ENCODE measurements at places on chromosomes 7 and 10.

- DNase-seq: no peak
Observed at GRCh38 chr10:34507217-34507616, 307.9 kb downstream of the PARD3 start.

DNA sequence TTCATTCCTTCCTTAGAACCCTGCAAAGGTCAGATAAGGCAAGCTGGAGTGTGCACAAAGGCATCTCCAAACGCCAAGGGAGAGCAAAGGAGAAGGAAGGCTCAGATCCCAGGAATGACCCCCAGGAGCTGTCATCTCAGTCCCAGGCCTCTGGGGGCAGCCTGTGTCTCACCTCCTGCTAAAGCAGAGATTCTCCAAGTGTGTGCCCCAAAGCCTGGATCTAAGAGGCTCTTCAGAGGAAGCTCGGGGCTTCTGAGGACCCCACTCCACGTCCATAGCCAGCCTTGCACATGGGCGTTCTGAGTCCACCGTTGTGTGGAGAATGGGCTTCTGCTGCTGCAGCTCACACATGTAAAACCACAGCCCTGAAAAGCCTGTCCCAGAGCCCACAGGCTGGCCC, 5.1 kb upstream of the GRID1 start:
- no peak for DNase-seq

GRCh38 chr7:139523199-139523941, at the start of gene CLEC2L:
Gene CLEC2L, plus strand, starts transcription at chr7:139523685. Its CDS starts 243 bp downstream, at chr7:139523928.
- DNase-seq: no peak

- no peak for DNase-seq
Observed at GRCh38 chr7:24885305-24885704, 94.7 kb downstream of the OSBPL3 start.

GRCh38 chr7:135673360-135673706, 11.0 kb downstream of the STMP1 start:
- DNase-seq: no peak

DNA sequence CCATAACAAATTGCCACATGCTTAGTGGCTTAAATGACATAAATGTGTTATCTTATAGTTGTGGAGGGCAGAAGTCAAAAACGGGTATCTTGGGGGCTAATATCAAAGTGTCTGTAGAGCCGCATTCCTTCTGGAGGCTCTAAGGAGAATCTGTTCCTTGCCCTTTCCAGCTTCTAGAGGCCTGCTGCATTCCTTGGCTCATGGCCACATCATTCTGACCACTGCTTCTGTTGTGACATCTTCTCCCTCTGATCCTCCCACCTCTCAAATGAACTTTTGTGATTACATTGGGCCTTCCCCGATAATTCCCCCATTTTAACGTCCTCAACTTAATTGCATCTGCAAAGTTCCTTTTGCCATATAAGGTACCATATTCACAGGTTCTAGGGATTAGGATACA, 76.1 kb downstream of the CYP26A1 start:
- DNase-seq: no peak

DNA sequence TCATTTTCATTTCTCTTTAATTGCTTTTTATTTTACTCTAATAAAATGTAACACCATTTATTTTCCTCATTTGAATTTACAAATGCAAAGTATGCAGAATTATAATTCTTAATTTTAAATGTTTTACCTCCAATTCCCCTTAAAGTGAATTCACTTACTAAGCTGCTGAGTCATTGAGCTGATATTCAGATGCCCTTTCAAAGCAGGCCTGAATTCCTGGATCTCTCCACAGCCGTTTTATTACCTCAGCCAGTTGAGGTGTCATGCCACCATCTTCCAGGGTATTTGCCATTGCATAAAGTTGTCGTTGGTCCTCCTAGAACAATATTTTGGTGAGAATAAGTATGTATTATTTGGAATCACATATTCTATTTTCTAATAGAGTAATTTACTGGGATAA, 33.2 kb downstream of the GNAT3 start:
- no peak for DNase-seq

- peak; percentile 17 for DNase-seq
Observed at GRCh38 chr7:129351320-129351719, 82.9 kb upstream of the STRIP2 start.

GRCh38 chr10:63133821-63134557, 861 bp downstream of the NRBF2 start:
- DNase-seq: peak; percentile 29

GRCh38 chr10:11551916-11552602, 59.4 kb downstream of the USP6NL start:
- DNase-seq: no peak

DNA sequence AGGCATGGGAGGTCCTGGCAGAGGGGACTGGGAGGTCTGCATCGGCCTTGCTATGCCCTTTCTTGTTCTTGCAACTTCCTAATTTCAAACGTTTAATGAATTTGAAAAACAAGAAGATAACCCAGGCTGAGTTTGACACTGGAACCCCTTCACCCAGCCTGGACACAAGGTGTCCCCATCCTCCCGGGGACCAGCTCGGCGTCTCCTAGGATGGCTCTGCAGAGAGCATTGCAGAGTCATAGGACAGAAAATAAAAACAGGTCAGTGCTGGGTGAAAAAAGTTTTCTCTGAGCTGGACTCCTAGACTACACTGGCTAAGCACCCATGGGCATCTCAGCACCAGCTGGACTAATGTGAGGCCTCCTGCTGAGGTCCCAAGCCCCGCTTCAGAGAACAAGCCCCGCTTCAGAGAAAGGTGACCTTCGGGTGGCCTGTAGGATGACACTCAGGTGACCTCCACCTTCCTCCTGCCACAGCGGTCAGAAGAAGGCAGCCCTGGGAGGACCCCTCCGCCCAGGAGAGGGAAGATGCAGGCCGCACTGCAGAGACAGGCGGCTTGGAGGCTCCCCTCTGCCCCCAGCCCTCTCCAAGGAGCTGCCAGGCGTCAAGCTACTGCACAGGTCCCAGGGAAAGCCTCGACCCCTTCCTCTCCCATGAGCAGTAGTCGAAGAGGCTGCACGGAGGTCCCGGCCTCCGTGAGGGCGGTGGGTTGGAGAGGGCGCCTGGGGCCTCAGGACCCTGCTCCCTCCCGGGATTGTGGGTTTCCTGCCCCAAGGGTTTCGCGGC, 9.3 kb upstream of the UNCX start:
- no peak for DNase-seq

DNA sequence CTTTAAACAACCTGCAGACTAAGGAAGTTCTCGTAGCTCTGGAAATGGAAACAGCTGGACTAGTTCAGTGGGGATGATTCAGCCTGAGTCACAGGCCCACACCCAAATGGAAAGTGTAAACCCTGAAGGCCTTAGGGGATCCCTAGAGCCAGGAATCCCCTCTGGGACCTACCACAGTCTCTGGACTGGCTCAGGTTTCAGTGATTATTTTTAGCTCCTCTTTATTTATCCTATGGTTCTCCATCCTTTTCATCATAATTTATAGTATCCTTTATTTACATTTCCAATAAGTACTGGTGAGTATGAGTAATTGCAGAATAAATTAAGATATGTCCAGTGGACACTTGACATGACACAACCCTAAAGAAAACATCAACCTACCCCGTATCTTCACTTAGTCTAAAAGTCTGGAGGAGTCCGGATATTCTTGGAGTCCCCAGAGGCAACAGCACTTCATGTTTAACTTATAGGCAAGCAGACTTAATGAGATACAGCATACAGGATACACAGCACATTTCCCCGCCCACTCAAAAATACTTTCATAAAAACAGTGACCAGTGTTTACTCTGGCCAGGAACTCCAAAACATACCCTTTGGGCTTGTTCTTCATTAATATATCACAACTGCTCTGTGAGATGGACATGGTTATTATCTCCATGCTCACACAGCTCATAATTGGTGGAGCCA, 28.4 kb upstream of the SEMA3E start:
- DNase-seq: no peak

DNA sequence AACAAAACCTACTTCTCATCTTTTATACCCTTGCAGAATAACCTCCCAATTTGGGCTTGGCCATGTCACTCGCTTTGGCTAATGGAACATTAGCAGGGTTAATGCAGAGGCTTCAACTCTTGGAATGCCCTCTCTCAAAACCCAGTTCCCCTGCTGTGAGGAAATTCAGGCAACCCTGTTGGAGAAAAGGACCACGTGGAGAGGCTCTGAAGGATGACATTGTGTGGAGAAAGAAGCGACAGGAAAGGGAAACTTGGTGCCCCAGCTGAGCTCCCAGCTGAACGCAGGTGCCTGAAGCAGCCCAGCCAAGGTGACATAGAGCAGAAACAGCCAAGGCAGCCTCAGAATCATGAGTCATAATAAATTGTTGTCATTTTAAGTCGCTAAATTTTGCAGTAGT, 214.2 kb upstream of the GHITM start:
- DNase-seq: no peak

GRCh38 chr7:36726806-36727503, 2.7 kb upstream of the AOAH start:
- no peak for DNase-seq

DNA sequence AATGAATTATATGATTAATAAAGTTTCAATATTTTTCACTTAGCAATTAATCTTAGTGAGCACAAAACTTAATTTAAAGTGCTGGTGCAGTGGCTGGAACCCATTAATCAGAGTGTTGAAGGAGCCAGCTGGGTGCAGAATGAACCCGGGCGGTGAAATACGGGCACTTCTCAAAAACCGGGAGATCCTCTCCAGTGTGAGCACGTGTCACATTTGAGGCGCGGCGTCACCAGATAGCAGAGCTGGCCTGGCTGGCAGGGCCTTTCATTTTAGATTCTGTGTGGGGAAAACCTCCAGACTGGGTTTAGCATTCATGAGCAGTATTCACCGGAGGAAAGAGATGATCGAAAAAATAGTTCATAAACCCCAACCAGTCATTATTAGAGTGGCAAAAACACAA, 34.5 kb upstream of the CTBP2 start:
- no peak for DNase-seq

GRCh38 chr7:121761399-121761798, 111.6 kb upstream of the PTPRZ1 start:
- DNase-seq: no peak

DNA sequence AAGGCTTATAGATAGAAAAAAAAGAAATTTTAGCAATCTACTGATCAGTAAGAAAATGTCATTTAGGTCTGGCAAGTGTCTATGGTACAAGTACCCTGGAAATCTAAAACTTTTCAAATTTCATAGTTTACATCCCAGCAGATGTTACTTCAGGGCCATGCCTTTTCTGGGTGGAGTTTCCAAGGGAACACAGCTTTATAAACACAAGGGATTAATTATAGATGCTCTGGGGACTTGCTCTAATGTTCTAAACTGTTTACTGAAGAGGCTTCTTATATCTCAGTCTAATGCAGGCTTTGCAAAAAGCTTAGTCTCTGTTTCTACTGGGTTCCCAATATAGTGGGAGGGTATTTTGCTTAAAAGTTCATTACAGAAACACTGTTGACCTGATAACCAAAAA, 3.1 kb downstream of the CD36 start:
- no peak for DNase-seq

DNA sequence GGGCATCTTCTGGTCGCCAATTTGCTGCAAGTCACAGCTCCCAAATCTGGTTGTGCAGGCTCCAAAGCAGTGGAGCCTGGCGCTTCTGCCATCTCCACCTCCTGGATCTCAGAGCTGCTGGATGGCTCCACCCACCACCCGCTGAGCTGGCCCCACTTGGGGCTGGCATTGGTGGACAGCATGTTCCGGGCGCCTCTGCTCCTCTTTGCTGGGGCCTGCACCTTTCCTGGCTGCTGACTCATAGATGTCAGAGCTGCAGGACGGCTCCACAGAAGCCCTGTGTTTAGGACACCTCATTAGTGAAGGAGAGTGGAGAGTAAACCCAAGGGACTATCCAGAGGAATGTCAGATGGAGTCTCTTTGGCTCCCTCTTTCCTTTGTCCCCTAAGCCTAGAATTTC, 27.4 kb downstream of the MAPK8 start:
- no peak for DNase-seq

- no peak for DNase-seq
Observed at GRCh38 chr10:2048337-2048973, 311.1 kb upstream of the ADARB2 start.

DNA sequence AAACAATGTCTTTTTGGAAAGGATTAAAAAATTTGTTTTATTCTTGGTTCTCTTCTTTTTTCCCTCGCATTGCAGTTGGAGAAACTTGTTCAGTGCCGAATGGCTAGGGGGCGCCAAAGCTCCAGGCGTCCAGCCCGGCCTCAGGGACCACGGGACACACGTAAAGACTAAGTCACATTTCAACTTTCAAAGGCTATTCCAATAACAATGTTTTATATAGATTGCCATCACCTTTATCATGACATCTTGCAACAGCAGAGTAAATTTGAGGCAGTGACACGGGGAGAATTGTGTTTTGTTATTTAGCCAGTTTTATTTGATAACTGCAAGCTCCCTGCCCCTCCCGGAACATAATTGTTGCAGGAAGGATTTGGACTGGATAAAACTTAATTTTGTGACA, 2.2 kb upstream of the IGFBP3 start:
- DNase-seq: peak; percentile 50

- no peak for DNase-seq
Observed at GRCh38 chr10:29026802-29027580, 261.9 kb upstream of the LYZL1 start.

- no peak for DNase-seq
Observed at GRCh38 chr10:538895-539294, 150.6 kb downstream of the DIP2C start.

DNA sequence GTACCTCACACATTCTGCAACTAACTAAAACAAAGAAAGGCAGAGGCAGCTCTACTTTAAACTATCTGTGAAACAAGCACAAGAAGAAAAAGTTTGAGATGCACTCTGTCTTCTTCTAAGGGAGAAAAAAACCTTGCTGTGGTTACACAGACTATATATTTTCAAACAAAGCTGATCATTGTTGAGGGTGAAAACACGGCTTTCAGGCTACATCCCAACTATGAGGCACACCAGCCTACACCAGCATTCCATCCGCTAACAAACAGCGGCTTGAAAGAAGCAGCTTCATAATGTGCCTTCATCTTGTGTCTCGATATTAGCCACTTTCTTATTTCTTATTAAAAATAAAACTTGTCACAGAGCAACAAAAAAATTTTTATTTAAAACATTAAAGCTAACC, 79.1 kb downstream of the USP6NL start:
- no peak for DNase-seq

DNA sequence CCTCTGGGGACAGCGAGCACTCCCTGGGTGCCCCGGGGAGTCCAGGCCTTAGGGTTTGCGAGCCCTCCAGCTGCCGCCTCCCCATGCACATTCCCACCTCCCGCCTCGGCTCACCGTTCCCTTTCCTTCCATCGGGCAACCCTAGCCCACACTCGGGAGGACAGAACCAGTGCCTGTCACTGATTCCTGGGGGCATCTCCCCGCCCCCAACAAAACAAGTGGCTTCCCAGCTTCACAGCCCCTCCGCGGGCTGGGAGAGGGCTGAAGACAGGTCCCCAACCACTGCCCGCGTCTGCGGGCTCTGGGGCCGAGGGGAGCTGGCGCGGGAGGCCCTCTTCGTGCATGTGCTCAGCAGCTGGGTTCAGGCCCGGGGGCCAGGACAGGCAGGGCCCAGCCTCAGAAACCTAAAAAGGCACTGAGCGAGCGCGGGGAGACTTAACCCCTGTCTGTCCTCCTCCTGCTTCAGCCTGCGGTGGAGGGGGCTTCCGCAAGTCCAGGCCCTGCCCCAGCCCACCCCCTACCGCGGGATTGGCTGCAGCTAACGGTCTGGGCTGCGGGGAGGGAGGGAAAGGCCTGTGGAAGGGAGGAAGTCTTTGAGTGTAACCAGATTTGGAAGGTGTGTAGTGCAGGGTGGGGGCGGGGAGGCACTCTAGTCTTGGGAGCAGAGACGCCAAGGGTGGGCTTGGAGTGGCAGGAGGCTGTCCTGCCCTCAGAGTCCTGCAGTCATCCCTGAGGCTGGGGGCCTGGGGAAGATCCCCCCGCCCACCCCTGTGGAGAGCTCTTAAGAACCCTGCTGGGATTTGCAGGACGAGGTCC, 1.2 kb downstream of the FLNC start:
- peak; percentile 49 for DNase-seq

Measured in GM10248 (cell line).